Stimulated activated CD8-positive, alpha-beta memory T cell treated with anti-CD3 and anti-CD28 coated beads, Interleukin-15, amount 100 ng/mL, for 1 hour (primary cell): ENCODE measurements at places on chromosomes 5 and 9.

DNA sequence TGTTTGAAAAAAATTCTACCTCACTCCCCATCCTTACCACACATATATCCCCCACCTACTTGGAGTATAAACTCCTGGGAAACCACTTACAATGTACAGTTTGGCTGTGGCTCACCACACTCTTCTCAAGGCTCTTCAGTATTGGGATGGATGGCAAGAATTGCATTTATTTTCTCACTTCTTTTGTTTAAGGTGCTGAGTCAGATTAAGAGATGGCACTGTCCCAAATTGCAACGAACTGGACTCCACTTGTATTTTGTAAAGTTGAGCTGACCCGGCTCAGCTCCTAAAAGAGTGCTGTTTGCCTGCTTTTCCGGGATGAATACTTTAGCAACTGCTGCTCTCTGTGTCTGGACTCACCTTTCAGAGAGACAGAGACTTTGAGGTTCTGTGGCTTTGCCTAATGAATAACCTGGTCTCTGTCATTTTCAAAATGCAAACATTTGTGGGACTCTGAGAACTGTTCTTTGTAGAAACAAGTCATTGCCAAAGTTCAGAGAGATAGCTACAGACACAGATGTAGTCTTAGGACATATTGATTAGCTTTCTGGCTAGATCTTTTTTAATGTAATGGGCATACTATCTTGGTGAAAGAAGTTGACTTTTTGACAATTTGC is 42.2 kb downstream of the PPP2R2B start:
- no peak for DNase-seq

- DNase-seq: no peak
Measured at GRCh38 chr5:40277161-40277906, 402.4 kb upstream of the PTGER4 start.

- no peak for DNase-seq
Measured at GRCh38 chr5:77924081-77924480, 147.9 kb upstream of the TBCA start.

- no peak for DNase-seq
Measured at GRCh38 chr5:132095424-132095972, 21.9 kb downstream of the CSF2 start.

DNA sequence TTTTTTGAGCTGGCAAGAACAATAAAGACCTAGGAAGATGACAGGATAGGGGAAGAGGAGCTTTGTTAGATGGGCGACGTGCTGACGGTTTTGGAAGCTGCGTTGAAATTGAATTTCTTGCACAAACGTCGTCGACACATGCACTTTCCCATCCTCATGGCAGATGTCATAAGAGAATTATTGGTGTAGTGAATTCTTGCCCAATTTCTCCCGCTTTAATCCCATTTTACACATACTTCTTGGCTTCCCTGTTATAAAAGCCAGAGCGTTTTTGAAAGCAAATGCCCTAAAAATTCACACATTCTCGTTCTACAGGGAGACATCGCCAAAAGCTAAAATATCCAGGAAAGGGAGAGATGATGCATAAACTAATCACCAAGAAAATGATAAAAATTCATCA is 109.8 kb upstream of the DAP start:
- DNase-seq: no peak

DNA sequence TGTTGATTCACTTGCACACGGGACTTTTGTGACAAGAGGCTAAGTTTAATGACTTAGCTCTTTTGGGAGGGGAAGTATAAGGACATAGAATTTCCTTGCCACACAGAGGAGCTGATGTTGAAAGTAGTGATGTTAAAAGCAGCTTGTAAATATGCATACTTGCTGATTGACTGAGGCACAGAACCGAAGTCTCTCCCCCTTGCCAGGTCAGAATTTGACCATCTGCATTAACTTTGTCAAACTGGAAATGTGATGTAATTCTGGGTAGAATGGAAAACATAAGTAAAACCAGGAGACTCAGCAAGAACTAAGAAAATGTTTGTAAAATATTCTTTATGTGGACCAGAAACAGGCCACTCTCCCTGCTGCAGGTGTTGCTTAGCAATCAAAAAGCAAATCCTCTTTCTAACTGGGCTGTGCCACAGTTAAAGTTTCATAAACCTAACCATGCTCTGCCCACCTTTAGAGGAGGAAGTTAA is 284.2 kb downstream of the NR3C1 start:
- DNase-seq: no peak
